ENCODE measurements at places on chromosomes 12 and 14.

GRCh38 chr12:76244300-76244699, 103.9 kb downstream of the BBS10 start:
- DNase-seq = no peak

- no peak for DNase-seq
These were observed 1133.2 kb upstream of the TMEM132C start for GRCh38 chr12:127133675-127134335.

GRCh38 chr12:94650143-94651056, at the start of gene TMCC3:
Gene TMCC3, minus strand, starts transcription at chr12:94650557. Its CDS starts 127 bp downstream, at chr12:94650430.
- DNase-seq = peak; percentile 36

DNA sequence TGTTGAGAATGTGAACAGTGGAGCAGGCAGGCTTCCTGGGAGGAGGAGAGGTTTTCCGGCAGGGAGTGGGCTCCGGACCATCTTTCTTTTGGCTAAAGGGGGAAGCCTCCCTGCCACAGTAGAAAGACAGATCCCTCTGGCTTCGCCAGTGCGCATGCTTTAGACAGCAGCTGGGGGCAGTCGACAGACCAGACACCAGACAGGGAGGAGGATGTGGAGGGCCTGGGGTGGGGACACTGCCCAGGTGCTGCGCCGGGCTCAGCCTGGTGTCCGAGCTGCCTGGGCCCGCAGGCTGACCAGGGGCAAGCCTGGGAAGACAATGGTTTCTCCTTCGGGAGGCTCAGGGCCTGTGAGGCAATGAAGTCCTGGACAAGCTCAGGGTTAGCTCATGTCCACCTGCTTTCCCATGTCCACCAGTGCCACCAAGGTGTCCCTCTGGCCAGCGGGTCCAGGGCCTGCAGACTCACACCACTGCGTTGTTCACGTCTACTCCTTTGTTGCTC, 67.3 kb downstream of the PRIMA1 start:
- DNase-seq = no peak

GRCh38 chr14:69151458-69152180, 1.3 kb downstream of the DCAF5 start:
- DNase-seq = peak; percentile 97

DNA sequence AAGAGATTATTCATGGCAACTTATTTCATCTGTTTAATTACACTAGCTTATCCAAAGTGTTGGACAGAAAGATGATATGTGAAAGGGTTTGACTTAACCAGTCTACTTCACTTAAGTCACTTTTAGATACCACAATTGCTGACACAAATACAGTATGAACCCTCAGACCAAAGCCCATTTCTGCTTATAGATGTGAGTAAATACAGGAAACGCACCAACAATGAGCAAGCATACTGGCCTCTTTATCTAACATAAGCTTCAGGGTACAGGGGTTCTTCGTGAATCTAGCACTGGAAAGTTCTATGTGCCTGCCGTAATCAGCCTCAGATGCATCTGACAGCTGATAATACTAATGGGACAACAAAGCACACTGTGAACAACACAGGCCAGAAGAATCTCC, 209.6 kb downstream of the MED13L start:
- DNase-seq = no peak

GRCh38 chr14:72420749-72421474, 473.0 kb downstream of the DPF3 start:
- peak; percentile 81 for DNase-seq

Measured in HTR-8/SVneo (cell line).